Stimulated activated CD8-positive, alpha-beta memory T cell treated with anti-CD3 and anti-CD28 coated beads, Interleukin-7, amount 100 ng/mL, for 4 hours (primary cell): ENCODE measurements at places on chromosomes 5 and 9.

DNA sequence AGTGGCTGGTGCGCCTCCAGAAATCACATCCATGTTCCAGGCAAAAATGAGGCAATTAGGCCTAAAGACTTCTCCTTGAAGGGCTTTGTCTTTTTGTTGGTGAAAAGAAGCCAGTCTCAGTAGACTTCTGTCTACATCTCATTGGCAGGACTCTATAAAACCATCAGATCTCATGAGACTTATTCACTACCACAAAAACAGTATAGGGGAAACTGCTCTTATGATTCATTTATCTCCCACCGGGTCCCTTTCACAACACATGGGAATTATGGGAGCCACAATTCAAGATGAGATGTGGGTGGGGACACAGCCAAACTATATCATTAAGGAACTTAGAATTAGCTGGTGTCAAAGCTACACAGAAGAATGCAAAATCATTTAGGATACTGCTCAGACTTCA lies 77.7 kb upstream of the SNX2 start:
- no peak for DNase-seq

DNA sequence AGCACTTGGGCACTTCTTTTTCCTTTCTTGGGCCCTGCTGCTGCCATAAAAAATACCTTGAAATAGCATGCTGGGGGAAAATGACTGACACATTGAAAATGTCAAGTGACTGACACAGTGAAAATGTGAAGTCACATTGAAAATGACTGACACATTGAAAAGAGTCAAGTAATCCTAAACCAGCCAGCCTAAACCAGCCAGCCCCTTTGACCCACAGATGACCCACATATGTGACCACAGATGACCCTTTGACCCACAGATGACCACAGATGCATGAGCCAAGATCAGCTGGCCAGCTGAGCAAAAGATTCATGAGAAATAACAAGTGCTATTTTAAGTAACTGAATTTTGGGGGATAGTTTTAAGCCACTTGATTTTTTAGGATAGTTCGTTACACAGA lies 97.8 kb upstream of the SLC28A3 start:
- no peak for DNase-seq

DNA sequence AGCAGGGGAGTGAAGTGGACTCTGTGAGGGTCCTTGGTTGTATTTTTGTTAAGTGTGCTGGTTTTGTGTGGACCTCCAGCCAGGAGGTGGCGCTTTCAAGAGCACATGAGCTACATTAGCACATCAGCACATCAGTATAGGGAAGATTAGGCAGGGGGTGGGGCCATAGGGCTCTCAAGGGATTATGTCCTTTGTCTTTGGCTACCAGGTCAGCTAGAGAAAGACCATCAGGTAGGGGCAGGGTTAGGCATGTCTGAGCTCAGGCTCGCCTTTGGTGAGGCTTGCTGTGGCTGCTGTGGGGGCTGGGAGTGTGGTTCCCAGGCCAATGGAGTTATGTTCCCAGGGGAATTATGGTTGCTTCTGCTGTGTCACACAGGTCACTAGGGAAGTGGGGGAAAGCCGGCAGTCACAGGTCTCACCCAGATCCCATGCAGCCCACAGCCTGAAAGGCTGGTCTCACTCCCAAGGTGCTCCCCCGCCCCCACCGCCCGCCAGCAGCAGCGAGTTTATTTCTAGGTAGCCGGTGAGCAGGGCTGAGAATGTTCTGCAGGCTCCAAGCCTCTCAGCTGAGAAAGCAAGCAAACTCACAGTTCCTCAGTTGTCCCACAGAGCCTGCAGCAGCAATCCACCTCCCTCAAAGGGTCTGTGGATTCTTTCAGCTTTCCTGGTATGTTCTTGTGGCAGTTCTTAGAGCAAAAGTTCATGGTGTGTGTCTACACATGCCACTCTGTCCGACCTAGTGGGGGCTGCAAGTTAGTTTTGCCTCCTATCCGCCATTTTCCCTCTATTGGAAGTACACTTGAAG lies 13.7 kb downstream of the OR1J1 start:
- DNase-seq = no peak

- DNase-seq = no peak
These were observed 63.8 kb downstream of the TARS1 start for GRCh38 chr5:33504570-33504969.

DNA sequence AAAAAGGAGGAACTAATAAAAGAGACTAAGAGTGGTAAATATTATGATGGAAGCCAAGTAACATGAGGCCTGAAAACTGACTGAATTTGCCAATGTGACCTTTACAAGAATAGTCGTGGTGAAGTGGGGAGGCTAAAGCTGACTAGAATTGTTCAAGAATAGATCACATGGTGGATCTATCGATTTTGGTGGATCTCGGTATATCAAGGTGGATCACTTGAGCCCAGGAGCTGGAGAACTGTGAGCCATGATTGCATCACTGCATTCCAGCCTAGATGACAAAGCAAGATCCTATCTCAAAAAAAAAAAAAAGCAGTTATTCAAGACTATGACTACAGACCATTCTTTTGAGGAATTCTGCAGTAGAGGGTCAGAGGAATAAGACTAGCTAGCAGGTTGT lies 15.1 kb downstream of the ERMP1 start:
- no peak for DNase-seq

- no peak for DNase-seq
These were observed 68.5 kb downstream of the TMC1 start for GRCh38 chr9:72589667-72590521.

- DNase-seq = no peak
These were observed 22.9 kb upstream of the ROPN1L start for GRCh38 chr5:10418654-10419345.

- no peak for DNase-seq
These were observed 29.6 kb upstream of the CXCL14 start for GRCh38 chr5:135608361-135608760.

DNA sequence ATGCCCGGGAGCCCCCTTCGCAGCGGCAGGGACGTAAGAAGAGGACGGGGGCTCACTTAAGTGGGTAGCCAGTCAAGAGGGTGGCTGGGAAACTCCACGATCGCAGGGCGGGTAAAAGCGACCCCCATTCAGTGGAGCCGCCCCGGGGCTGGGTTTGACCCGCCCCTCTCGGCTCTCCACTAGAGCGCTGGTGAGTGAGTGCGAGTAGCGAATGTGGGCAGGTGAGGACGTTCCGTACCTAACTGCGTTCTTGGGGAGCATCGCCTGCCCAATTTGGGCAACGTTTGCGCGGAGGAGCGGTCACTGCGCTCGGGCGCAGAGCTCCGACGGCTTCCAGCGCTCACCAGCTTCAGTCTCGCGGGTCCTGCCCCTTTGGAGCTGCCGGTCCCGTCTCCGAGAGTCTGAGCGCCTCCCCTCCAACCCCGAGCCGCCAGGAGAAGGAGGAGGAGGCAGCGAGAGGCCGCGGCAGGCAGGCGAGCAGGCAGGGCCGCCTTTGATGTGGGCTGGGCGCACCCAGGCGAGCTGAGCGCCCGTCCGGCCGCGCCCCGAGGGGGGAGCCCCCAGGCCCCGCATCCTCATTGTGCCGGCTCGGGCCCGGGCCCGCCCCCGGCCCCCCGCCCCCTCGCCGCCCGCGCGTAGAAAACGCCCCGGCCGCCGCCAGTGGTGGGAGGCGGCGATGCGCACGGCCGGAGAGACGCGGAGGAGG lies at the start of gene FGF18:
FGF18 (plus strand) TSS at position 666 of the 706 bp plus-strand sequence. CDS start 553 bp downstream, outside the sequence.
- peak; percentile 15 for DNase-seq

DNA sequence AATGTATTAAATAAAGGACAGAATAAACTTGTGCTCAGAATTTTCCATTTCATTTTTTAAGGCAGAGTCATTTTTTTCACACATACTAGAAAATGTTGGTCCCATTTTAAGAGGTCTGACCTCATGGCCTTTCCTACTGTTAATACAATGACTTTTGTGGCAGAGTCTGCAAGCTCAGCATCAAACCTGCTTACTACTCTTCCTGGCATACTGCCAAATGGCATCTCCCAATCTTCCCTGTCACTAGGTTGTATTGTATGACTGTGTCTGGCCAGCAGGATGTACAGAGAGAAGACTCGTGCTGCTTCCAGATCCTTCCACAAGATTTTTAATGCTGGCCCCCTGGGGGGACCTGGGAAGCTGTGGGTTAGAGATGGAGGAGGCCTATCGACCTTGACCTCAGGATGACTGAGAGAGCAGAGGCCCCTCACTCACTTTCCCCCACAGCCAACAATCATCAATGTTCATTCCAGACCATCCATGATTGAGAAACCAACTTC lies 64.7 kb downstream of the BARX1 start:
- DNase-seq = no peak

- DNase-seq = no peak
These were observed 186.6 kb upstream of the ADAMTS16 start for GRCh38 chr5:4953576-4953975.

GRCh38 chr5:82397741-82398320 lies 119.7 kb upstream of the RPS23 start:
- no peak for DNase-seq

- no peak for DNase-seq
These were observed 197.0 kb upstream of the NMUR2 start for GRCh38 chr5:152601806-152602732.

GRCh38 chr9:1804128-1804865 lies 210.8 kb upstream of the SMARCA2 start:
- no peak for DNase-seq

DNA sequence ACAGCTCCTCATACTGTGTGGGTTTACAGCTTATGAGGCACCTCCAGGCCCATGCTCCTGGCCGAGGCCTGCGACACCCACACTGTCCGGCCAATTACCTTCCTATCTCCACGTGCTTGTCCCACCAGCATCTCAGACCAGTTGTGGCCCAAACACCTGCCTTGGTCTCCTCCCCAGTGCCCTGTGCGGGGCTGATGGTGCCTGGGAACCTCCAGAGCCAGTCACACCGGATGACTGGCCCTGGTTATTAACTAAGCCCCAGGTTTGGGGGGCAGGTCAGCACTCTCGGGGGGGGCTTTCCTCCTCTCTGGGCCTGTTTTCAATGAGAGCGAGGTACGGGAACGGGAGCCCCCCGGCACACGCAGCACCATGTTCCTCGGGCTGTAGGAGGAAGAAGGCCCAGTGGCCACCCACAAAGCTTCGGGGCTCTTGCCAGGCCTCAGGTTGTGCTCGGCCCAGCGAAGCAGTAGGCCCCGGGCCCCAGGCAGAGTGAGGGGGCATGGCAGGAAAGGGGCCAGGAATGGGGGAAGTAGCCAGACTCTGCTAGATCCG lies 76.0 kb upstream of the PHYKPL start:
- no peak for DNase-seq

DNA sequence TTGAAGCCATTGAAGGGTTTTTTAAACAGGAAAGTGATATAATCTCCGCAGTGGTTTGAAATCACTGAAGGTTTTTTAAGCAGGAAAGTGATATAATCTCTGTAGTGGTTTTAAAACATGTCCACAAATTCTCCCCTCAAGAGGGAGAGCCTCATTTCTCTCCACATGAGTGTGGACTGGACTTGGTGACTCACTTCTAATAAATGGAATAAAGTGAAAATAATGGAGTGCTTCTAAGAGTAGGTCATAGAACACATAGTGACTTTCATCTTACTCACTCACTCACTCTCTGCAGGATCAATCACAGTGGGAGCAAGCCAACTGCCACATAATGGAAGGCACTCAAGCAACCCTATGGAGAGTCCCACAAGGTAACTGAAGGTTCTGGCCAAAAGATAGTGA lies 12.0 kb downstream of the CTNNAL1 start:
- no peak for DNase-seq

GRCh38 chr9:134434894-134435506 lies 108.7 kb downstream of the RXRA start:
- no peak for DNase-seq

GRCh38 chr5:43484106-43484849 lies 613 bp upstream of the TMEM267 start:
- peak; percentile 79 for DNase-seq

DNA sequence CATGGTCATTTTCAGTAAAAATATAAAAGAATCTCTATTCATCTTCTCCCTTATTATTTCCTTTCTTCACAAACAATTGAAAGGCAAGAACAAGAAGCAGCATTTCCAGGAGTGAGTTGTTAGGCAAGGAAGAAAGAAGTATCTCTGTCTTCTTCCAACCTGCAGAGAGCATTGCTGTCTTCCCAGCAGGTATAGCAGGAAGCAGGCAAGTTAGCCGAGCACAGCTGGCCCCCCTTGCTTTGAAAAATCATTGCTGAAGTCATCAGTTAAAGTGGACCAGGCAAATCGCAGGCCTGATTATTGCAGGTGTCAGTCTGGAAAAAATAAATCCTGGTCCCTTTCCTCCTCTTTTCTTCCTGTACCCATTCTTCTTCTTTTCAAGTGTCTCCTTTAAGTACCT lies 353.1 kb upstream of the BRINP1 start:
- no peak for DNase-seq

- no peak for DNase-seq
These were observed 456.2 kb downstream of the RASEF start for GRCh38 chr9:82606492-82607382.

GRCh38 chr5:143216211-143216610 lies 187.3 kb downstream of the NR3C1 start:
- no peak for DNase-seq

GRCh38 chr9:72280913-72281500 lies 84.0 kb downstream of the ZFAND5 start:
- DNase-seq = peak; percentile 47

DNA sequence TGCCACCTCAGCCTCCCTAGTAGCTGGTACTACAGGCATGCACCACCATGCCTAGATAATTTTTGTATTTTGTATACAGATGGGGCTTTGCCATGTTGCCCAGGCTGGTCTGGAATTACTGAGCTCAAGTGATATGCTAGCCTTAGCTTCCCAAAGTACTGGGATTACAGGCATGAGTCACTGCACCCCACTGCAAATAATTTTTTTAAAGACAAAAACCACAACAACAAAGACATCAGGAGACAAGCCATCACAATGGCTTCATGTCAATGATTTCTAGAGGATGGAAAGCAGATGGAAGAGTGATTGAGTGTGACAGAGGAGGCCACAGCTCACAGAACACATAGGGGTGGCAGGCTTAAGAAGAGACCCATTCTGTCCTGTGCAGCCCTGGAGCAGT lies 97.9 kb upstream of the PCSK1 start:
- DNase-seq = no peak

GRCh38 chr5:59178482-59178881 lies 595.6 kb downstream of the RAB3C start:
- no peak for DNase-seq

DNA sequence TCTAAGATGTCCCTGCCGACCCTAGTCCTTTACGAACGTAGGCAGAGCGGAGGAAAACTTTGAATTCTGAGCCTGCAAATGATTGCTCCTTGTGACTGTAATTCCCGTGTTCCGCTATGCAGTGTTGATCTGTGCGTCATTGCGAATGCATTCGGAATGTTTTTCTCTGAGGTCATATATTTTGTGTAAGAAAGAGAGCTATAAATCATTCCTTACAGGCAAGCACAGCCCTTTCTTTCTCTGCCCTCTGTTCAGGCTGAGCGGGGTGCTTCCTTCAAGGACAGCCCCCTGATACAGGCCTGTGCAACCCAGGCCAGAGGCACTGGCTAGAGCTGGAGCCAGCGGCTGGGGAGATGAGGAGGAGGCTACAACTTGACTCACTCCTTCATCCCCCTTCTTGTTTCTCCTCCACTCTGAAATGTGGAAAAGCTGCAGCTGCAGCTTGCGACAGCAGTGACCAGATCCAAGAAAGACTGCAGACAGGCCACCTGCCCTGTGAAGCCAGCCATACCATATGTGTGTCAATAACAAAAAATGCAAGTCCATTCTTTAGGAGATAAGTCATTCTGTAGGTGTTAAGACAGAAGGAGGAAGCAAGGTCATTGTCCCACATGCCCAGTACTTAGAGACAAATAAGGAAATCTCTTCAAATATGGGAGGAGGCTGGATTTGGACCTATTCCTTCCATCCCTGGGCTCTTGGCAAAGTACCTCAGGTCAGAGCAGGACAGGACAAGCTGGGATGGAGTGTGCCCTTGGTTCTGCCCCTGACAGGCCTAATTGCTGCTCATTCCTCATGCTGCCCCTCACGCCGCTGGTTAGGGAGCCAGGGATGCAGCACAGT lies 345.7 kb upstream of the WWC1 start:
- DNase-seq = no peak
